ENCODE measurements at places on chromosomes 3 and 15.

DNA sequence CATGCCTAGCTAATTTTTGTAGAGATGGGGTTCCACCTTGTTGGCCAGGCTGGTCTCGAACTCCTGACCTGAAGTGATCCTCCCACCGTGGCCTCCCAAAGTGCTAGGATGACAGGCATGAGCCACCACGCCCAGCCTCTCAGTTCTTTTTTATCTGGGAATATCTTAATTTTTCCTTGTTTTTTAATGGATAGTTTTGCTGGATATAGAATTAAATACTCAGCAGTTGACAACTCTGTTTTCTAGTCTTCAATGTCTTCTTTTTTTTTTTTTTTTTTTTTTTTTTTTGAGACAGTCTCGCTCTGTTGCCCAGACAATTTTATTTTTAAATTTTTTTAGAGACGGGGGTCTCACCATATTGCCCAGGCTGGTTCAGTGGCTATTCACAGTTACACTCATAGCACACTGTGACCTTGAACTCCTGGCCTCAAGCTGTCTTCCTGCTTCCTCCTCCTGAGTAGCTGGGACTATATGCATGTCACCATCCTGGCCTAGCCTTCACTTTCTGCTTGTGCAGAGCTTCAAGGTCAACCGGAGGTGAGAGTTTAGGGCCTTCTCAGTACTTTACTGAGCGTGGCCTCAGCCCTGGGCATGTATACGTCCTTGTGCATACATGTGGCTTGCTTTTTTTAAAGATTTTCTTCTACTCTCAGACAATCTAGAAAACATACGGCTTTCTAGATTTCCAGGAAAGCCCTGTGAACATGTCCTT is 120.5 kb downstream of the ZNF609 start:
- no peak for DNase-seq

GRCh38 chr3:12040902-12041301 is 36.7 kb downstream of the SYN2 start:
- DNase-seq = no peak

DNA sequence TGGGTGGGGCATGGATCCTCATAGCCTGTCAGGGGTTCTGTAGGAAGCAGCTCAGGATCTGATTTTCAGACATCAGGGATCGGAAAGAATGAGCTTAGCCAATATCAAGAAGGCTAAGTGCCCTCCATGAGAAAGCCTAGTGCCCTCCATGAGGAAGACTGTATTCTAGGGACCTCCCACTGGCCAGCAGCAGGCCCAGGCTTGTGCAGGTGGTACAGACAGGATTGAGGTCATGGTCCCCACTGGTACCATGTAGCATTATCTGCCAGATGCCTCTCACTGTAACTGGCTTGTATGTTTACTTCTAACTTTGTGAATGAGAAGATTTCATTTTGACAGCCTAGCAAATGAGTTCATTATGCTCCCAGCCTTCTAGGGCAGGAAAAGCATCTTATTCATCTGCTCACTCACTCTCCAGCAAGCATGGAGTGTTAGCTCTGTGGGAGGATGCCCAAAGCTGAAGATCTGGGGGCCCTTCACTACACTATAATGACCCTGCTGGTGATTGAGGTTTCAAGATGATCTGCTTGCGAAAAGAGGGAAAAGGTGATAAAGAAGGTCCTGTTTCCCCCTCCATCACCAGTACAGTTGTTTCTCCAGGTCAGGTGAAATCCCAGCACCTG is 7.5 kb downstream of the EPHB1 start:
- no peak for DNase-seq

- no peak for DNase-seq
Measured at GRCh38 chr3:47778746-47779145, 2.9 kb downstream of the SMARCC1 start.

DNA sequence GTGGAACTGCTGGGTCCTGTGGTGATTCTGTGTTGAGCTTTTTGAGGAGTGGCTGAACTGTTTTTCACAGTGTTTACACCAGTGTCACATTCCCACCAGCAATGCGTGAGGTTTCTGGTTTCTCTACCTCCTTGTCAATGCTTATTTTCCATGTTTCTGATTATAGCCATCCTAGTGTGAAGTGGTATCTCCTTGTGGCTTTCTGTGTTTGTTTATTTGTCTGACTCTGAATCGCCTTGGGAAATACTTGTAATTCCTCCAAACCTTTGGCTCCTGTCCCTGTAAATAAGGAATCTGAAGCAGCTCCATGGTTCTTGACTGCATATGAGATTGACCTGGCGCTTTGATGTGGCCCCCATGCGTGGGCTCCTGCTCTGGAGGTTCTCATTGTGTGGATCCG is 20.6 kb downstream of the FAN1 start:
- peak; percentile 37 for DNase-seq

- no peak for DNase-seq
Measured at GRCh38 chr3:61927332-61927731, 366.0 kb downstream of the PTPRG start.

DNA sequence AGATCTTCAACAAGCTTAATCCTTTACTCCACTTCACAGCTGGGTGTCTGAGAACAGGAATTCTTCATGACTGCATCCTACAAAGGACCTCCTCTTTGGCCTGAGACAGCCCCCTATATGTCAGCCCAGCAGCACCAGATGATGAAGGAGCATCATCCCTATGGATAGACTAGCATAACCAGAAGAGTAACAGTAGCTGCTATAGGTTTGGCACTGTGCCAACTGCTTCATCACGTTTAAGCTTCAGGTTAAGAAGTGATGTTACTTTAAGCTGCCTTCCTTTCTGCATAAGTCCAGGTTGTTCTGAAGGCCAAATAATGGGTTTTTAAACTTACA is 50.6 kb downstream of the CMSS1 start:
- peak; percentile 87 for DNase-seq

DNA sequence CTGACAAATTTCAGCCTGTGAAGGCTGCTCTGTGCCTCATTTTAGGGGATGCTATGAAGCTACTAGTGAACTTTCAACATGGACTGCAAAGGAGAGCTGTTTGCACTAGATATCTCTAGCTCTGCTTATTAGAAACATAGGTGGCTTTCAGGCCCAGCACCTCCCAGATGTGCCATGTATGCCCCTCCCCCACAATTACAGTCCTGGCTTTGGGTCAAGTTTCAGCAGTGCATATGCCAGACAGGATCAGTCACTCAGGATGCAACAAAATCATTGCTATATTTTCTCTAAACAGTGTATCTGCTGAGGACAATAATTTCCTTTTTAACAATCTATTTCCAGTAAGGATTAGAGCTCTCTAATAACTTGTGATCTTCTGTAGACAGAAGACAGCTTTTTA is 178.8 kb upstream of the STAC start:
- peak; percentile 11 for DNase-seq

DNA sequence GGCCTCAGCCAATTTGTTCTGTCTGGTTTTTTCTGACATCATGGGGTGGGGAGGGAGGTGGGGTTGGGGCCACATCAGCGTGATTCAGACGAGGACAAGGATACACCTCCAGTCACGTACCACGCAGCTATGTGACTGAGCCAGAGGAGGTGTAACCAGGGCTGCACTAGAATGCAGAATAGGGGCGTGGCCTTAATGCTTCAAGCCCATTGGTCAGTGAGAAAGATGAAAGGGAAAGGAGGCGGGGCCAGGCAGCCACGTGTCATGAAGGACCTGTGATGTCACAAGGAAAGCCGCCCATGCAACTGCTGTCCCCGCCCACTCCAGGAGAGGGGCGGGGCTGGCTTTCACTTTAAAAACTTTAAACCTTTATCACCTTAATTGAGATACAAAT is at the start of gene GOLGA6L2:
TSS of gene GOLGA6L2 (minus strand) at position 137 of the 394 bp plus-strand sequence. CDS start at position 75, 62 bp downstream.
- DNase-seq = peak; percentile 51

DNA sequence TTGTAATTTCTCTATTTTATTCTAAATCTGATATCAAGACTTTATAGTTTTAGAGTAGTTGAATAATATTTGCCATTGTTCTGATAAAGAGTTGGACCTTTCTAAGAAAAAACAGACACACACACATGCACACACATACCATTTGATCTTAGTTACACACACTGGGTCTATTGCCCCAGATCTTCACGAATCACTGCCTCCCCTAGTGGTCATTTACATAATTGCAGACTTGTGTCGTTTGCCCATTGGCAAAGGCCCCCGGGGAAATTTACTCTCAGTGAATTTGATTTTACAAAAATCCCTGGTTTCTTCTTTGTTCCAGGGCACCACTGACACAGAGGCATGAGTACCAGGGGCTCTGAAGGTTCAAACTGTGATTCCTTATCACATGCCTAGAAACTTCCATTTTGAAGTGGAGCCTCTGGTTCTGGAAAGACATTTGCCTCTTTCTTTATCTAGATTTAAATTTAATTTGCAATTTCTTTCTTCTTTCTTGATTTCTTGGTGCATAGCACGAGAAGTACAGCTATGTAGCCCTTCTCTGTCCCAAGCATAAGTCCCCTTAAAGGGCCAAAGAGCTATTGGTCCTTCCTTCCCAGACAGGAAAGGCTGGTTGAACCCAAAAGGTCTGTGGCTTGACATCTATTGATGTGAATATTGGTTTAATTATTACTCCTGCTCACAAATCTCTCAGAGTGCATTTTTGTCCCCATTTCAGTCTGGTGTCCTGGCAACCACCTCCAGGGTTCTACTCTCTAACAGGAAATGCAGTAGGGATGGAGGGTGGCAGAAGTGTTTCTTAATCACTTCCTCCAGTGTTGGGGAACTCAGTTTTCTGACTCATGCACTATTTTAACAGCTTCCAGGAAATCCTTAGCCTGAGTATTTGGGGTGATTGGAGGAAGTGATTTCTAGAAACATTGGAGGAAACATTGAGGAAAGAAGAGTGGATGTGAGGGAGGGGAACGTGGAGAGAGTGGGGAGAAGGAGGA is 32.4 kb upstream of the SLC6A11 start:
- DNase-seq = peak; percentile 47

GRCh38 chr3:143590660-143591059 is 257.6 kb downstream of the SLC9A9 start:
- peak; percentile 66 for DNase-seq

- DNase-seq = peak; percentile 47
Measured at GRCh38 chr3:142850395-142851023, 38.4 kb downstream of the PCOLCE2 start.

GRCh38 chr3:54954521-54954920 is 26.7 kb upstream of the LRTM1 start:
- DNase-seq = peak; percentile 89

DNA sequence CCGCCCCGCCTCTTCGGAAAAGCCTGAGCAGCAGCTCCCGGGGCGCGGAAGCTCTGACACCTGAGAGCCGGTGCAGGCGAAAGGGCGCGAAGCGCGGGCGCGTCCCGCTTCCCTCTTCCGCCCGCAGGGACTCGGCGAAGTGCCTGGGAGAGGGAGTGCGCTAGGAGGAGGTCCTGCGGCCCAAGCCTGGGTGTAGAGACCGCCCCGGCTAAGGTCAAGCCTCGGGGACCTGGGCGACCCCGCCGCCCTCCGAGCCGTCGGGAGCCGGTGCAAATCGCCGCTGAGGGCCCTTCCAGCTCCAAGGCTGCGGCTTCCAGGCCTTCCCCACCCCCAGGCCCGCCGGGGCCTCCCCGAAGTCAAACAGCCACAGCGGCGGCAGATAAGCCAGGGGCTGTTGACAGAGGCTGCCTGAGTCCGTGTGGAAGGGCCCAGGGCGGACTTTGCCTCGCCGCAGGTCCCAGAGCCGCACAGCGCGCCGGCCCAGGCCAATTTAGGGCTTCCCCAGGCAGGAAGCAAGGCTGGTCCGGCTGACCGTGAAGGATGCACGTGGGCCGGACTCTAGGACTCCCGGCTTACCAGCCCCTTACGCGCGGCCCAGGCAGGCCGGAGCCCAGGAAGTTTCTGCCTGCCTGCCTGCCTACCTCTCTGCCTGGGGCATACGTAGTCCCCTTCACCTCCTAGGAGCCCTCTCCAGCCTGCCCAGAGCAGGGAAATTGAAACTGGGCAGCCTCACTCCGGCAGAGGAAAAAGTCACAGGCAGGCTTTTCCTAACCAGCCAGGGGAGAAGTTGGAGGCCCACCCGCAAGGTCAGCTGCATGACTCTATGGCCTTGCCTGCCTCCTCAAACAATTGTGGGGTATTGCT is 2.3 kb downstream of the ITPKA start:
- DNase-seq = peak; percentile 63

DNA sequence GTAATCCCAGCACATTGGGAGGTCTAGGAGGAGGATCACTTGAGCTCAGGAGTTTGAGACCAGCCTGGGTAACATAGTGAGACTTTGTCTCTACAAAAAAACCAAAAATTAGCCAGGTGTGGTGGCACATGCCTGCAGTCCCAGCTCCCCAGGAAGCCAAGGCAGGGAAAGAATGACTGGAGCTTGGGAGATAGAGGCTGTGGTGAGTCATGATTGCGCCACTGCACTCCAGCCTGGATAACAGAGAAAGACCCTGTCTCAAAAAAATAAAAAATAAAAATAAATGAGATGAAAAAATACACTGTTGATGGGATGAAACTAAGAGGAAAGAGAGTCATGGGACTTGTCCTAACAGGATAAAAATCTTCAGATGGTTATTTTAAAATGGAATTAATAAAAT is 137.6 kb downstream of the IMPG2 start:
- peak; percentile 58 for DNase-seq

- no peak for DNase-seq
Measured at GRCh38 chr15:89784686-89784960, 8.5 kb downstream of the MESP2 start.

DNA sequence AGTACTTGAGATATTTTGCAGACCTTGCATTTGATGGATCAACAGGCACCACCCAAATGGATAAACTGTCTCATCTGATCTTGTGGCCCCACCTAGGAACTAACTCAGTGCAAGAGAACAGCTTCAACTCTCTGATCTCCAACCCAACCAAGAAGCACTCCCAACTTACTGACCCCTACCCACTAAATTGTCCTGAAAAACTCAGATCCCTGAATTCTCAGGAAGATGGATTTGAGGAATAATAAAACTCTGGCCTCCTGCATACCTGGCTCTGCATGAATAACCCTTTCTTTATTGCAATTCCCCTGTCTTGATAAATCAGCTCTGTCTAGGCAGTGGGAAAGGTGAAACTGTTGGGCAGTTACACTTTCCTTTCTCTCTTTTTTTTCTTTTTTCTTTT is 247.9 kb downstream of the ZPLD1 start:
- DNase-seq = no peak

- no peak for DNase-seq
Measured at GRCh38 chr15:94882071-94882712, 650.8 kb downstream of the MCTP2 start.

- no peak for DNase-seq
Measured at GRCh38 chr3:43950775-43951174, 260.0 kb downstream of the ABHD5 start.

DNA sequence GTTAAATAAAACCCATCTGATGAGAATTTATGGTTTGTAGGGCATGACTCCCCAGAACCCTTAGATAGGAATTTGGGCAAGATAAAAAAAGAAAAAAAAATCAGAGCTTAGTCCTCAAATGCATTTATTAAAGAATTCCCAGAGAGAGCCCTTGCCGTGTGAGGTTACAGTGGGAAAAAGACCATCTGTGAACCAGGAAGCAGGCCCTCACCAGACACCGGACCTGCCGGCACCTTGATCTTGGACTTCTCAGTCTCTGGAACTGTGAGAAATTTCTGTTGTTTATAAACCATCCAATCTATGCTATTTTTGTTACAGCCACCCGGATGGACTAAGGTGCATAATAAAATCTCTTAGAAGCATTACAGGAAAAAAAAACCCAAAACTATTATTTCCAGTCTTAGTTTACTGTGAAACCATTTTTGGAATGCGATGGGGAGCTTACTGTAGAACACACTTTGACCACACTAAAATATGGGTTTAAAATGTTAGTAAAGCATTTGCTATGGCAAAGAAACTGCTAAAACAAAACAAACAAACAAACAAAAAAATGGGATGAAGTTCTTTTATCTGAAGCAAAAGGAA is 72.2 kb downstream of the LEKR1 start:
- peak; percentile 28 for DNase-seq

GRCh38 chr15:90191344-90191687 is 9.8 kb upstream of the SEMA4B start:
- DNase-seq = no peak

- DNase-seq = no peak
Measured at GRCh38 chr3:72240531-72240930, 455.6 kb upstream of the PROK2 start.

- DNase-seq = no peak
Measured at GRCh38 chr15:92012368-92012629, 158.8 kb downstream of the SLCO3A1 start.
